ENCODE measurements at places on chromosomes 7 and 10.

GRCh38 chr7:149794661-149795060, 21.3 kb upstream of the ZNF467 start:
- DNase-seq = no peak

DNA sequence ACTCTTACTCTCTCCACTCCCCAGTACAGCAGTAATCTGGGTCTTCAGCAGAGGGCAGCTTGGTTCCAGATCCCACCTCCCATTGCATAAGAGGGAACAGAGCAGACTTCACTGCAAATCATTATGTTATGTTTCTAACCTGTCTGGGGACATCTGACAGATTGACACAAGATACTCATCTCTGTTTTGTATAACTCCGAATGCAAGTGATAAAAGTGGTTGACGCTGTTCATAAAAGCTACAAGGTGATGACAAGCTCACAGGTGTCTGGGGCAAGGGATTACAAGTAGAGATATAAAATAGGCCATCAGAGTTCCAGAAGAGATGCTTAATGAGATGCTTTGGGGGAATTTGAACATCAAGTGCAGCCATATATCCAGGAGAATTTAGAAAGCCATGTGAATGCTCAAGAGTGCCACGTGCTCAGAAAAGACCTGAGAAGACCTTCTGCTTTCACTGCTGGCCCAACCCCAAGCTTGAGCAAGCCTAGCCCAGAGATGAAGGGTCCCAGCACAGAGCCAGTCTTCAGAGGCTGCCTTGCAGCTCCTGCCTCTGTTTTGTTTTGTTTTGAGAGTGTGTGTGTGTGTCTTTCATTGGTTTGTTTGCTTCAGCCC, 80.6 kb downstream of the VSTM2A start:
- DNase-seq = no peak

DNA sequence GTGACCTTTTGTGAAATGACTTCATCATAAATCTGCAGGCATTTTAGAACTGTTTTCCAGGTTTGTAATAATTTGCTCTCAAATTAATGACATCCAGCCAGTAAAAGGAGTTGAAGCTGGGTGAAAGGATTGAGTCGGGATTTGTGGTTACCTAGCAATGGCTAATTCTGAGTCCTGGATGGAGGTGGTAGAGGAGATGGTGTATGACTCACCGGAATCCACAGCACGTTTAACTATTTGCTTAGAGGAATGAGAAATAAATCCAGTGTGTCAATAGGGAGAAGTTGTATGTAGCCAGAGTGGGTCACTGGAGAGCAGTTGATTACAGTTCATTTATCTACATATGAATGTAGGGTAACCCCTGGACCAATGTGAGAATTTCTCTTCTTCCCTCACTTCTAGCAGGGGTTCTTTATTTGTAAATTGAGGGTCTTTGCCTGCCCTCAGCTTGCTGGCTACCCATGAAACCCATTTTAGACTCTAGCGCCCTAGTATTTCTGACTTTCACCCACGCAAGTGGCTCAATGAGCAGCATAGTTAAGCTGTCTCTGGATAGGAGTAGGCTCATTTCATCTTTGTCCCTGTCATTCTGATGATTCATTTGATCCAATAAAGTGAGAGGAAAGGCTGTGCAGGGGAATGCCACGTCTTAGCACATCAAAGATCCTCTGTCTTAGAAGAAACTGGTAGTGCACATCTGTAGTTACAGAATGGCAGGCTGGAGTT, 547.8 kb downstream of the SORCS3 start:
- DNase-seq = no peak

DNA sequence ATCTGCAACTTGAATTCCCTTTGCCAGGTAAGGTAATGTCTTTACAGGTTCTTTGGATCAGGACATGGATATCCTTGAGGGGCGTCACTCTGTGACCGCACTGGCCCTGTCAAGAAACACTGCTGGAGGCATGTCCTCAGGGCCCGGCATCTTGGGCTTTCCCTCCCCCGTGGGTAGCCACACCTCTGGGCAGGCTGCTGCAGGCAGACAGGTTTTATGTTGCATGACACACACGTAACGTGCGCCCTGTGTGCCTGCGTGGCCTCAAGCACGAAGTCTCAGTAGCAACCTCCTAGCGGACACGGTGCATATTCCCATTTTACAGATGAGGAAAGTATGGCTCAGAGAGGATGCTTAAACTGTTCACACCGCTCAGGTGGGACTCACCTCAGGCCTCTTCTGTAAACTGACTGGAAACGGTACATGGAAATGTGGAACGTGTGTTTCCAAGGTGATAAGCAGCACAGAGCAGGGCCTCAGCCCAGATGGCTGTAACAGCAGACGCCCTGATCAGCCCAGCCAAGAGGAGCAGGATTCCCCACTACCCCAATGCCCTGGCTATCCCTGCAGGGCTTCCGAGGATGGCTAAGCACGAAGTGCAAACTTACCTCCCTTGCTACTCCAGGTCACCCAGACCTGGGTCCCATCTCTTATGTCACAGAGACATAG, 553.6 kb downstream of the TCERG1L start:
- no peak for DNase-seq

GRCh38 chr7:141557360-141557759, 6.2 kb downstream of the AGK start:
- DNase-seq = no peak

GRCh38 chr7:69906283-69906995, 308.2 kb downstream of the AUTS2 start:
- DNase-seq = no peak

DNA sequence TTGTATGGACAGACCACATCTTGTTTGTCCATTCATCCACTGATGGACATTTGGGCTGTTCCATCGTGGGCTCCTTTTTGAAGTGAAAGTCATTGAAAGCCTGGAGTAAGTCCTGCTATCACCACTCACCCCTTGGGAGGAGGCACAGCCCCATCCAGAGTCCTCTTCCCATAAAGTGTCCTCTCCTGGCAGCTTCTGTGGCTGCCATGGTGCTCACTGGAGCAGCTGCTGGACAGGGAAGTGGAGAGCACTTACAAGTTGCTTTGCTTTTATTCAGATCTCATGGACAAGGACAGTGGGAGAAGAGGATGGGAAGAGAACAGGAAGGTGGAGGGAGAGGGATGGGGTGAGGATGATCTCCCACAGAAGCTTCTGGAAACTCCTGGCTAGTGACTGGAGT, 18.5 kb upstream of the EIF5AL1 start:
- no peak for DNase-seq

DNA sequence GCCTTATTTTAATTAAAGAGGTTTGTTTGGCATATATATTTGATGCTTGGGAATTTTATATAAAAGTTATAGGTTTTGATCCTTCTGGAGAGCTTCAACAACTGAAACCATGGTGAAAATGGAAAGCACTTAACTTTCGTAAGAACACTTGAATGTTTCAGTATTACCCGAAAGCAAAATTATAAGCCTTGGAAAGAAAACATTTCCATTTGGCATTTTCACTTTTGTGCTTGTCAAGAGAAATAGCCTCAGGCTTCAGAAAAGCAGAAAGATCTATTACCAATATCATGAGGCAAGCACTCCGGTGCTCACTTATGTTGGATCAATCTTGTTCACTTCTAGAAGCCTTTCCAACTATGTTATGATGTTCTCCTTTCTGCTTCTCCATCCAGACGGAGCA, 256.0 kb downstream of the TRIL start:
- no peak for DNase-seq

DNA sequence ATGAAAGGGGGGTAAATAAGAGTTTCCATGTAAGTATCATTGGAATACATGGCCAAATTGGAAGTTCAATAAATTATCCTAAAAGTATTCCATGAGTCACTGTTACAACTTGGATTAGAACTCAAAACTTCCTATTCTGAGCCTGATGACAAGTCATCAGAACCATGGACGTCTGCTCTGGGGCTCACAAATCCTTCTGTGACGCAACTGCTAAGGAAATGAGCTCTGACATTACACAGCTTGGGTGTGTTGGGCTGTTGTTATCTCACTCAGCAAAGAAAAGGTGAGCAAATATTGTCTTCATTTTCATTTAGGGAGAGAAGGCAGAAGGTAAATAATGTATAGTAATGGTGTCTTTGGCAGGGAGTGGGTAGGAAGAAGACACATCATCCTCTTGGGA, 214.8 kb upstream of the ADO start:
- no peak for DNase-seq

DNA sequence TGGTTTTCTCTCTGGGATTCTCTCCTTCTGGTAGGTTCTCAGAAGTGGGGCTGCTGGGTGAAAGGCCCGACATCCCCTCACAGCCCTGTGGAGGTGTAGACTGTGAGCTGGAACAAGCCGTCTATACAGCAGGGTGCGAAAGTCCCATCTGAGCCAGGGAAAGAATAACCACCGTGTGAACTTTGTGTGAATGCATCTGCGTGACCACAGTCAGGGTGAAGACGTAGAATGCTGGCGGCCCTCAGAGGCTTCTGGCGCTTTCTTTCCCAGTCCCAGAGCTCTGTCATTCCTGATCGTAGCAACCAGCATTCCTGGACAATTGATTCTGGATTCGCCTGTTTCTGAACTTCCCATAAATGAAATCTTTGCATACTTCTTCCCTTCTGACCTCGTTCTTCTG, 30.0 kb downstream of the ELFN1 start:
- DNase-seq = no peak

- DNase-seq = no peak
Observed at GRCh38 chr10:69446650-69447151, 4.6 kb upstream of the TSPAN15 start.

DNA sequence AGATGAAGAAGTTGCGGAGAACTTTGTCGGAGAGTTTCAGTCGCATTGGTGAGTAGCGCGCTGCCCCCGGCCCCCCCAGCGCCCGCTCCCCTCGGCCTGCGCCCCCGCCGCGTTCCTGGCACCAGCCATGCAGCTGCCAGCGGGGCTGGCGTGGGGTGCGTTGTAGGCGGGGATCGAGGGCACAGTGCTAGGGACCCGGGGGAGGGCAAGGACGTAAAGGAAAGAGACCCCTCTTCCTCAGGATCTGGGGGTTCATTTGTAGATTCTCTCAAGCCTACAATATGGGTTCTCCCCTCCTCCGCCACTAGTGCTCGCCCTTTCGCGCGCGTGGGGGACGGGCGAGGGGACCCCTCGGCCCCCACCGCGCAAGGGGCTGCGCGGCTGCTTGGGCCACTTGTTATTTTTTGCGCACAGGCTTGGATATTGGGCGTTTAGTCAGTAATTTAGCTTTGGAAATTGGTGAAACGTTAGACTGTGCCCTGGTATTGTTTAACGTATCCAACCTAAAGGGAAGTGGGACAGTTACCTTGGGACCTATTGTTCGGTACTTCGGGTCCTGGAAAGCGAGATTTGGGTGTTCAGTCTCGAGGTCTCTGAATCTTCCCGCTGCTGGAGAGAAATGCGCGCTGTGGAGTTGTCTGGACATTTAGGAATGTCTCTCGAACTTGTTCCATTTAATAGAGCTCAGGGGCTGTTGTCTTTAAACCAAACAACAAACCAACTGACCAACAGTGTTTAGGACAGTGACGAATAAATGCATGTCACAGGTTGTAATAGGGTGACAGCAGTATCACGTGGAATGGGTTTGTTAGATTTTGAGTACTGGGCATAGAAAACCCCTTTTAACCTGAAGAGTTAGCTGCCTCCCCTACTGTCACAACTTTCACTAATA, 796 bp downstream of the CDK14 start:
- no peak for DNase-seq

DNA sequence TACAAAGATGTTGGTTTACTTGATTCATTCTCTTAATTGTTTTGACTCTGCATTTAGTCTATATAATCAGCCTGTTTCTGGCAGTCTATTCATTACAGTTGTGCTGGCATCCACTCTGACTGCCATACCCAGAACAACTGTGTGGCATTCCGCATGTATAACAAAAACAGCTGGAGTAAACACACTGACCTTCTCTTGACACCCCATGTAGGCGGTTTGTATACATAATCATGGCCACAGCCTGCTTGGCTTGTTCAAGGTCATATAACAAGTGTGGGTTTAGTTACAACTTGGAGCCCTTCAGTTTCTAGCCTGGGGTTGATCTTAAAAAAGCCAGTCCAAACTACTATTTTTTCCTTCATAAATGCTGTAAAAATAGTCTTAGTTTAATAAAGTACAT, 70.9 kb downstream of the MBL2 start:
- DNase-seq = no peak

DNA sequence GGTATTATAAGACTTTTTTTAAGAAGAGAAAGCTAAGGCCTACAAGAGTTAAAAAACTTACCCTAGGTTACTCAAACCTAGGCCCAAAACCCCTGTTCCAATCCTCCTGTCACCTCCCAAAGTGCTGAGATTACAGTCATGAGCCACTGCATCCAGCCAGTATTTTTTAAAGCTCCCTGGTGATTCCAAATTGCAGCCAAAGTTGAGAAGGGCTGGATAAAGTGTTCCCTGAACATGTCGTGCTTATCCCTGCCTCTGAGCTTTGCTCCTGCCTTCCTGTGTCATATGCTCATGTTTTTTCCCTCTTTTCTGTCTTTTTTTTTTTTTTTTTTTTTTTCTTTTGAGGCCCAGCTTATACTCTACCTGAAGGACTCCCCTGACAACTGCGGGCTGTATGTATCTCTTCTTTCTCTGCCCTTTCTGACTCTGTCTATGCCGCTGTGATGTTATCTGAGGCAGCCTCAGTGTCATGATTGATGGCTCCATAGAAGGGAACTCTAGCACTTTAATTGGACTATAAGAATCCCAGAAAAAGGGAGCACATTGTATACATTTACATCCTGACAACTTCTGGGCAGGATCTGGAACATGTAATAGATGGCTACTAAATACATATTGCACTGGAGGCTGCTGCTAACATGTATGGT, 8.0 kb downstream of the AKR1B10 start:
- DNase-seq = no peak

- no peak for DNase-seq
Observed at GRCh38 chr7:14836571-14837189, 65.9 kb downstream of the DGKB start.

DNA sequence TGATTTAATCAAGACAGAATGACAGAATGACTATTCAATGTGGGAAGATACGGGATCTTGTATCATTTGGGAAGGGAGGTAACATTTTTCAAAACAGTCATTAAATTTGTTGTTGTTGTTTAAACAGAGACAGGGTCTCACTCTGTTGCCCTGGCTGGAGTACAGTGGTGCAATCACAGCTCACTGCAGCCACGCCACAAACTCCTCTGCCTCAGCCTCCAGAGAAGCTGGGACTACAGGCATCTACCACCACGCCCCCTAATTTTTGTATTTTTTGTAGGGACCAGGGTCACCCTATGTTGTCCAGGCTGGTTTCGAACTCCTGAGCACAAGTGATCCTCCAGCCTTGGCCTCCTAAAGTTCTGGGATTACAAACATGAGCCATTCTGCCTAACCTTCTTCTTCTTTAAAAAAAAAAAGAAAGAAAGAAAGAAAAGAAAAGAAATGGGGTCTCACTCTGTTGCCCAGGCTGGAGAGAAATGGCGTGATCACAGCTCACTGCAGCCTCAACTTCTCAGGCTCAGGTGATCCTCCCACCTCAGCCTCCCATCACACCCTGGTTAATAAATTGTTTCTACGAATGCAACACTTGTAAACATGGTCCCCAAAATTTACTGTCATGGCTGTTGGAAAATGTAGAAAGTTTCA, 24.3 kb downstream of the YWHAG start:
- DNase-seq = no peak

DNA sequence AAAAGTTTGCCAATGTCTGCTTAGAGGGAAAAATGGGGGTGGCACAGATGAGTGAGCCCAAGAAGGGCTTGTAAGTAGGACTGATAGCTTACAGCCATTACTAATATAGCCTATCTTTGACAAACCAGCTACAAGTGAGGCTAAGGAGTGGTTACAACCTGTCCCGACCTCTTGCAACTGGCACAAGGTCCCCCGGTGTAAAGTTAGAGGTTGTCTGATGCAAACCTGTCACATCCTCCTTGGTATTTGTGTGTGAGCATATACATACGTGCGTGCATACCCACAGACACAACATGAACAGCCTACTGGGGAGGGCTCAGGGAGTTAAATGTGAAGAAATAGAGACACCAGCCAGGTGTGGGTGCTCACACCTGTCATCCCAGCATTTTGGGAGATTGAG, 14.6 kb downstream of the ADAP1 start:
- no peak for DNase-seq
